GM04504 (cell line): ENCODE measurements at places on chromosomes 2 and 18.

- DNase-seq, result peak; percentile 92
Measured at GRCh38 chr18:62425465-62426190, 97.2 kb upstream of the ZCCHC2 start.

DNA sequence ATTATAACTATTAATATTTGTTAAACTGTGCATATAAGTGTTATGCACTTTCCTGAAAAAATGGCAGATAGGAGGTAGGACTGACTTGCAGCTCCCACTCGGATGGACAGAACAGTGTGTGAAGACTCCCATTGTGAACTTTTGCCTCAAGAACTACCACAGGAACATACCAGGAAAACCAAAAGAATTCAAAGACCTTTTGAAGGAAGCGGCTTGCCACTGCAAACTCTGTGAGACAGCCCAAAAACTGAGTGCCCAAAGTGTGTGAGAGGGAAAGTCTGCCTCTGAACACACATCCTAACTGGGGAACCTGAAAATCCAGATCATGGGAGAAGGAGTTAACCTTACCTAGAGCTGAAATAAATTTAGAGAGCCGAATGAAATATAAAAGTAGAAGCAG, 171.0 kb downstream of the ZBTB7C start:
- DNase-seq, result no peak

- peak; percentile 60 for DNase-seq
Measured at GRCh38 chr2:239274391-239275043, 126.3 kb downstream of the HDAC4 start.

GRCh38 chr2:95206096-95206495, 1.2 kb upstream of the ZNF892 start:
- DNase-seq, result no peak

DNA sequence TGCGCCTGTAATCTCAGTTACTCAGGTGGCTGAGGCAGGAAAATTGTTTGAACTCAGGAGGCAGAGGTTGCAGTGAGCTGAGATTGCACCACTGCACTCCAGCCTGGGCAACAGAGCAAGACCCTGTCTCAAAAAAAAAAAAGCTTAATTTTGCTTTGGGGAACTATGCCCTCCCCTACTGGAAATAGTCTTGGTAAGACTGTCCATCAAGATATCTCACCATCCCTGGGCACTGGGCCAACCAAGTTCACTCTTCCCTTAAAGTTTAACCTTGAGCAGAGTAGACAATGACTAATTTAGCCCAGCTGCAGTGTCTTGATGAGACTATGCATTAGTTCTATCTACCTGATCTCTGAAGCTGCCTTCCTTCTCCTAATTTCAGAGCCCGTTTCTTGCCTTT, 44.7 kb downstream of the ASXL2 start:
- DNase-seq, result no peak

- DNase-seq, result no peak
Measured at GRCh38 chr2:12315224-12315623, 401.5 kb upstream of the TRIB2 start.
